ENCODE measurements at places on chromosomes 2 and 18.

GRCh38 chr2:222424729-222425671 is 657 bp downstream of the SGPP2 start:
- DNase-seq = no peak

- no peak for DNase-seq
Observed at GRCh38 chr2:172285010-172285621, 142.3 kb upstream of the ITGA6 start.

- DNase-seq = no peak
Observed at GRCh38 chr2:239153806-239154591, 246.8 kb downstream of the HDAC4 start.

DNA sequence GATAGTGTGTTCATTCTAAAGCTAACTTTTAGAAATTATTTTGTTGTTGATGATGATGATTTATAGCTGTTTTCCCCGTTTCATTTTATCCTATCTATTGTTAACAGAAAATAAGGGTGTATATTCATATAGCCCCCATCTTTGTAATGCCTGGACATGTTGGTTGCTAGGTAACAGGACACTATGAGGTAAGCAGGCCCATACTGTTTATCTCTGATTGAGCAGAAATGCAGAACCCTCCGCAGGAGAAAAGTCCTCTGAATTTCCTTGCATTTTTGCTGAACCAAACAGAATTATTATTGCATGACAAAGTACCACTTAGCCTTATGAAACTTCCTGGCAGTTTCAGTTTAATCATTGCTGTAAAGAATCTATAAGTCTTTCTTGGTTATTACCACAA is 339.4 kb downstream of the DCC start:
- no peak for DNase-seq

DNA sequence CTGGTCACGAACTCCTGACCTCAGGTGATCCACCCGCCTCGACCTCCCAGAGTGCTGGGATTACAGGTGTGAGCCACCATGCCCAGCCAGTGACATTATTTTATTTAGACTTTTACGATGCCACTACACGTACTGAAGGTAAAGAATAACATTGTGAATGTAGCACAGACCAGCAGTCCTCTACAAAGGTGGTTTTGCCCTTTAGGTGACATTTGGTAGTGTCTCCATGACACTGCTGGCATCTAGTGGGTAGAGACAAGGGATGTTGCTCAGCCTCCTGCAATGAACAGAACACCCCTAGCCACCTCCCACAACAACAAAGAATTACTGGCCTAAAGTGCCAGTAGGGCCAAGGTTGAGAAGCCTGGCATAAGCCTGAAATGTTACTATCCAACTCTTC is 69.5 kb downstream of the MYOM1 start:
- DNase-seq = no peak

- no peak for DNase-seq
Observed at GRCh38 chr2:217063238-217063755, 203.4 kb upstream of the TNP1 start.

DNA sequence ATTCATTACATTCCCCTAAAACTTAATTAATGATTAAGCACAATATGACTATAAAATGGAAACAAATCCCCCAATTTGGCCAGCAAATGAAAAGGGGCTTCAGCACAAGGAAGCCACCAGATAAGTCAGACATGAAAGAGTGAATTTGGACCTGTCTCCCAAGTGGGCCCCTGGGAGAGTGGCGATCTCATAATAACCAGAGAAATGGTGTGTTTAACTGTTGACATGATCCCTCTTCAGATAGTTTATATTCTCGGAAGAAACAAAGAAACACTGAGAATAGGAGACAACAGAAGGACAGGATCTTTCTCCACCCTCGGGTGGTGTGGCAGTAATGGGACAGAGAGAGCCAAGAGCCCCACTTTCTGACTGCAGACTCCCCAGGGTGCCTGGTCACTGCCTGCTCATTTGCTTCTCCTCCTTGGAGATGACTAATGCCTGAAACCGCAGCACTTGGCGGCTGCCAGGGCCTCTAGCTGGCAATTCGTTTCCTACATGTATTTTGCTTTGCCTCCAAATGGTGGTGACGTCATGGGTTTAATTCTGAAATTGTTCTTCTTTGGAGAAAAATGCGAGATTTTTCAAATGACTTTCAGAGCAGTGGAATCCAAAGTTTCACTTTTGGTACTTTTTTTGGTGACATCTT is 46.4 kb upstream of the SPP2 start:
- no peak for DNase-seq

- DNase-seq = no peak
Observed at GRCh38 chr2:20674974-20675679, 8.2 kb downstream of the GDF7 start.
